ENCODE measurements at places on chromosomes 3 and 15. TPM values are rescaled to one million over a fixed set of nuclear protein-coding genes. Genes with fewer than 3 reads are reported as not detected.

GRCh38 chr3:13282358-13282985, 137.7 kb downstream of the NUP210 start:
- DNase-seq, result no peak

GRCh38 chr3:32508711-32509110, 6.1 kb upstream of the CMTM6 start:
- DNase-seq, result no peak

DNA sequence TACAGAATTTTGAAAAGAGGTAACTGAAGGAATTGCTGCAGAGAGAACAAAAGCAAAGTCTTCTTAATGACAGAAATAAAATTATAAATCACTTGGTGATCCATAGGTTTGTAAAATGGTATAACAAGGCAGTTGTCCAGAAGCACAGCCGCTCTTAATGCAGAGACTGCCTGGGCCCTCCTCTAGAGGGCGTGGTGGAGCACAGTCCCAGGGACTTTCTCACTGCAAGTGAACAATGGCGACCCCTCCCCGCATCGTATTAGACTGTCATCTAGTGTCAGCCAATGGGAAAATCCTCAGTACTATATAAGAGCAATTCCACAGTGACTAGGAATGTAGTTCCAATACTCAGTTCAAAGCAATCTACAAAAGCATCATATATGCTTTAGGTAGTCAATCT, 26.4 kb upstream of the ZBED2 start:
- DNase-seq, result peak; percentile 54

DNA sequence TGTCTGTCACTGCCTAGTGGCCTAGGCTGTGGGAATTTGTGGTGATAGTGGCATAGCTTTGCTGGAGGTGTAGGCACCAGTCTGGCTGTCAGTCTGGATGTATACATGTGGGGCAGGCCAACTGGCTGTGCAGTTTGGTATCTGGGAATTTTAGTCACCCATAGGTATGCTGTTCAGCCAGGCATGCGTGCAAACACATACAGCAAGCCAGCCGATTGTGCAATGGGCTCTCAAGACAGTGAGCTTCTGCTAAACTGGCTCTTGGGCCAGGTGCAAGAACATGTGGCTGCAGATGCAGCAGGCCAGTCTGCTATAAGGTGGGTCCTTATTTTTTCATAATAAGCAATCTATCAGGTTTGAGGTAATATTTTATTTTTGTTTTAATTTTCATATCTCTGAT, 87.1 kb upstream of the PLSCR5 start:
- no peak for DNase-seq

DNA sequence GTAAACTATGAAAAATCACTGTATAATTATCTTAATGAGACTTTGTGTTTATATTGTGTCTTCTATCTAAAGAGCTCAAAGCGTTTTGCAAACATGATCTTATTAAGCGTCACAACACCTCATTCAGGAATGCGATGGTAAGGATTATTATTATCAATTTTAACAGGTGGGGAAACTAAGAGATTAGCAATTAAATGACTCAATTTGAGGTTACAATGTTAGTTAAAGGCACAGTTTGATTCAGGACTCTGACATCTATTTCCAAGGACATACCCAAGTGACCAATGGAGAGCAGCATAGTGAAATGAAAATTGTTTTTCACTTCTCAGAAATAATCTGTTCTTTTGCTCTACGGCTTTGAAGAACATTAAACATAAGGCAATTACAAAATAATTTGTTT, 74.6 kb downstream of the FMN1 start:
- DNase-seq, result no peak

DNA sequence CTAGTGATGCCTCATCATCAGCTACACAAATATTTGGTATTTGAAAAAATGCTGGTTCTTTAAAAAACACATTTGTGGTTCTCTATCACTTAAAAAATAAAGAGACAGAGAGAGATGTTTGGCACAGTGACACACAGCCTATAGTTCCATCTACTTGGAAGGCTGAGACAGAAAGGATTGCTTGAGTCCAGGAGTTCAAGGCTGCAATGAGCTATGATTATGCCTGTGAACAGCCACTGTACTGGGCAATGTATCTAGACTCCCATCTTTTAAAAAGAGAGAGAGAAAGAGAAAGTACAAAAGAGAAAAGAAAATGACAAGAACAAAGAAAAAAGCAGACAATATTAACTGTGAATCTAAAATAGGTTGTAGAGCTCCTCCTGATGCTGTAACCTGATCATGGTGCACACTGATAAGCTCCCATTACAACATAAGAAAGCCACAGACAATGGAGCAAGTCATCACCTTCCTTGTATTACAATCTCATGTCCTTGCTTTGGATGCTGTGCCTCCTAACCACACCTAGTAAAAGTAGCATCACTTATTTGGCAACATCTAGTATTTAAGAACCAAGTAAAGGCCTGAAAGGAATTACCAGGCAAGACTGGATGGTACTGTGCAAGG, 31.7 kb upstream of the MAP4 start:
- no peak for DNase-seq

DNA sequence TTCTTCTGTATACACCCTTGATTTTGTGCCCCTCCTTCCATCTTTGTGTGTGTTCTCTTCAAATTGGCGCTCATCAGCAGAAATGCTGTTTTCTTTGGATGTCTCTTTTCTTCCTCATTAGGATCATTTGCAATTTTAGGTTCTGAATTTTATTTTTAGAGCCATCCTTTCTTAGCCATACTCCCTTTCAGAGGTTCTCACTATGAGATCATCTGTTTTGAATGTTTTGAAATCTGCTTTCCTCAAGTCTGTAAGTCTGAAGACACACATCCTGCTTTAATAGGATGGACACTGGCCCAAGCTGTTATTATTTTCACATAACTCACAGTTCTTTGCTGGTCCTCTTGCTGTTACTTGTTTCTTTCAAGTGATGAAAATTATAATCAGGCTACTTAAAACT, 124.8 kb downstream of the BDH1 start:
- DNase-seq, result no peak

- no peak for DNase-seq
These were observed 92.2 kb downstream of the EEFSEC start for GRCh38 chr3:128245460-128245859.

- DNase-seq, result no peak
These were observed 2.7 kb downstream of the P3H2 start for GRCh38 chr3:190117981-190118380.

The RBM5 gene
- total RNA-seq, result 89.7 TPM

The FBLN2 gene
- 1.3 TPM for total RNA-seq

The PARP9 gene
- 10.6 TPM for total RNA-seq
